ENCODE measurements at places on chromosomes 3 and 15. TPM values are rescaled to one million over a fixed set of nuclear protein-coding genes. Genes with fewer than 3 reads are reported as not detected.

DNA sequence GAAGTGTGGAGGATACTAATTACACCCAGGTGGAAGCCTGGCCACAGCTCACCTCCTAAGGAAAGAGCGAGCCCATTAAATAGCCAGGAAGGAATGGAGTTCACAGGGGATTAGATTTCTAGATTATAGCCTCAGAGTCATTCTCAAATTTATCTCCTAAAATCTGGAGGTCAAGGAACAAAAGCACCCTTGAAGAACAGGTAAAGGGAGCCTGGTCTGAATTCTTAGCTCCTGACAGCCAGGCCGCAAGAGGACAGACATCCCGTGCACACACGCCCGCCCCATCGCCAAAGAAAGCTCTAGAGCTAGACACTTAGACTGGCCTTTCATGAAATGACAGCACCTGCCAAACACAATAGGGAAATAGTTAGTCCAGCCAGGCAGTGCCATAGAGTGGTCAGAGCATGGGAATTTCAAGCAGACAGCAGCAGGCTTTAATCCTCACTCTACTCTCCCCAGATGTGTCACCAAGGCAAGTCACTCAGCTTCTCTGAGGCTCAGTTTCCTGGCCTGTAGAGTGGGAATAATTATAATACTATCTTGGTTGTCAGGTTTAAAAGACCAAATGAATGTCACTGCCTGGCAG is 59.2 kb downstream of the LIPC start:
- ATAC-seq: no peak

DNA sequence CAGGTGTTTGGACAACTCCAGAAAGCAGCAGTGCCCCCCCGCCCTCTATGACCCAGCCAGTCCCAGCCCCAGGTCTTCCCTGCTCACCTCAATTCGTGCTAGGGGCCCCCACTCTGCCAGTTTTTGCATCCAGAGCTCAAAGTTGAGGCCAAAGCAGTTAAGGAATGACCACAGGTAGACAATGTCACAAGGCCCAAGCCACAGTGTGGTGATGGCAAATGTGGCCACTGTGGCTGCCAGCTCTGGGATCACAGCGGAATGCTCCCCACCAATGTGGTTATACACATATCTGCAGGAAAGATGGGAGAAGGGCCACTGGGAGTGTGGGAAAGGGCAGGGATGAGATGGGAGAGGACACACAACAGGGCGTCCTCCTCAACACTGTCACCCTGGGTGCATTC is 8.2 kb downstream of the KLHL40 start:
- no peak for ATAC-seq

DNA sequence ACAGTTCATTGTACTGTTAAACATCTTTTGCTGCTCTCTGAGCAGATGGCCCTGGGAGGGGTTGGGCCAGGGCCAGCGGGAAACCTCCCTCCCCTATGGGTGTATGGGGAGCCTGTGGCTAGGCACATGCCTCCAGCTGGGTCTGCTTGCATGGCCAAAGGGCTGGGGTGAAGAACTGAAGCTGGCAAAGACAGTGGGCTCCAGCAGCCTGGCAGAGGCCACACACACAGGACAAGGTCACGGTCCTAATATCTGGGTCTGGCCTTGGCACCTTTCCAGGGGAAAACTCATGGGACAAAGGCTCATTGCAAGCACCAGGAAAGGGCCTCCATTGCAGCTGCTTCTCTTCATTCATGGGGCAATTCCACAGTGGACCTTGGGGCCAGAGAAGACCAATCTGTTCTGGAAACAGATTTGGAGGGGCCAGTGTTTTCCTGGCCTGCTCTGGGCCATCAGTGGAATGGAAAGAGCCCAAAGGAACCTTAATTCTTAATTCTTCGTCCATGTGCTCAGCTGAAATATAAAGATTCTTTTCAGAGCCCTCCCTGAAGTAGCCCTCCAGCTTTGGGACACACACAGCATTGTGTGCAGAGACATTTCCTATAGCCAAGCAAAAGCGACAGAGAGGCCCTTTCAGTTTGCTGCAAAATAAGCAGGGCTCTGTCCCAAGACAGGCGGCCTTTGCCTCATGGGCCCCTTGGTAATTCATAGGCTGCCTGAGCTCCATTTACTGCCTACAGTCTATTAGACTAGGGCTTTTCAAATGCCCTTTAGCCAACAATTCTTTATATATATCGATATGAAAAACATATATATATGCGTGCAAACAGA is 11.3 kb upstream of the LIMD1 start:
- ATAC-seq: peak; percentile 73

DNA sequence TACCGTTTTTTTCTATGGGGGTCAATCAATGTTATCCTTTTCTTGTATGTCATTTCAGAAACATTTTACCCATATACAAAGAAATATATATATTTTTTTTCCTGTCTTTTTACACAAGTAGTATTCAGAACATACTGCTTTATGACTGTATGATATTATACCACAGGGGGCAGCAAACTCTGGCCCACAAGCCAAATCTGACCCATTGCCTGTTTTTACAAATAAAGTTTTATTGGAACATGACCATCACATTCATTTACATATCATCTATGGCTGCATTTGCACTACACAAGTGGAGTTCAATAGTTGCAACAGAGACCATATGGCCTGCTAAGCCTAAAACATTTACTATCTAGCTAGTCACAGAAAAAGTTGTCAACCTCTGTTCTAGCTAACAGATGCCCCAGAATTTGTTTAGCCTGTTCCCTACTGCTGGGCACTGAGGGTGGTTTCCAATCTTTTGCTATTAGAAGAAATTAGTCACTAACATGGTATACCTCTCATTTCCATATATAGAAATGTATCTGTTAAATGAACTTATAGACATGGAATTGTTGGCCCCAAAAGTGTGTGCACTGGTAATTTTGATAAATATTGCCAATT is 57.7 kb downstream of the BFSP2 start:
- no peak for ATAC-seq

The GLT8D1 gene
- total RNA-seq: 43.2 TPM

DNA sequence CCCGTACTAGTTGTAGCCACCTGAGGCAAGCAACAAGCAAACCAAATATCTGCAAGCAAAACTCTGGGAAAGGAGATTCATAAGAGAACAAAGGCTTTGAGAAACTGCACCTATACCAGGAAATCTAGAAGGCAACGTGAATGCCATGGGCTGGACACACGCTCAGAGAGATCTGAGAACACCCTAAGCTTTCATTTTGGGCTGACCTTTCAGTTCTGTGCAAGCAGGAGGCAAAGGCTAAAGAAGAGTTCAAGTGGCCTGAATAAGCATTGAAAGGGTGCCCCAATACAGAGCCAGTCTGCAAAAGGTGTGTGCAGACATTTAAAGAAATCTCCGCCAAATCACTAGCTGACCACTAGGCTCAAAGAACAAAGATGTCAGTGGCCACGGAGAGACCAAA is 461.6 kb downstream of the PYDC2 start:
- ATAC-seq: no peak

DNA sequence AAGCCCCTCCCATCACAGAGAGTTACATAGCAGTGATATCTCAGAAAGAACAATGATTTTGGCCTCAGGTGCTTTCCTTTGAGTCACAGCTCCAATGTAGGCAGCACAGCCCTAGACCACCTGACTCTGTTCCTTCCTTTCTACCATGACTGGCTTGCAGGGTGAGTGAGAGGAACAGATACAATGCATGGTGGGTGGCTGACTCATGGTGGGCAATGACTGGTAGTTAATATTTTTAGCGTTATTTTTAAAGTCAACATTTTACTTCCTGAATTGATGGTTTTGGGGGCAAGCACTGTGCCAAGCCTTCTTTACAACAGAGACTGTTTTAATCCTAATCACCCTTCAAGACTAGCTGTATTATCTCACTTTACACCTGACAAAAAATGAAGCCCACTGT is 32.8 kb upstream of the ST3GAL6 start:
- no peak for ATAC-seq

DNA sequence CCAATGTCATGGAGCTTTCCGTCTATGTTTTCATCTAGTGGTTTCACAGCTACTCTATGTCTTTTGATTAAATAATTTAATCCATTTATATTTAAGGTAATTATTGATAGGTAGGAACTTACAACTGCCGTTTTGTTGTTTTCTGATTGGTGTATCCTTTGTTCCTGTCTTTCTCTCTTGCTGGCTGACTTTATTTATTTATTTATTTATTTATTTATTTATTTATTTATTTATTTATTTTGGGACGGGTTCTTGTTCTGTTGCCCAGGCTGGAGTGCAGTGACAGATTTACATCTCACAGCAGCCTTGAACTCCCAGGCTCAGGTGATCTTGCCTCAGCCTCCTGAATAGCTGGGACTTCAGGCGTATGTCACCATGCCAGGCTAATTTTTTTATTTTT is 299.2 kb upstream of the COL8A1 start:
- no peak for ATAC-seq

GRCh38 chr3:184180165-184180564 is 5.5 kb downstream of the AP2M1 start:
- ATAC-seq: no peak

DNA sequence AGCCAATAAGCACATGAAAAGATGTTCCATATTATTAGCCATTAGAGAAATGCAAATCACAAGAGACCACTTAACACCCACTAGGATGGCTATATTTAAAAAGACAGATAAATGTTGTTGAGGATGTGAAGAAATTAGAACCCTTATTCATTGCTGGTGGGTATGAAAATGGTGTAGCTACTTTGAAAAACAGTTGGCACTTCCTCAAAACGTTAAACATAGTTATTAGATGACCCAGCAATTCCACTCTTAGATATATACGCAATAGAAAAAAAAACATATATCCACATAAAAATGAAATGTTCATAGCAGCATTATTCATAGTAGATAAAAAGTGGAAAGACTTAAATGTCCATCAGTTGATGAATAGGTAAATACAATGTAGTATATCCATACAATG is 47.1 kb upstream of the TERB2 start:
- ATAC-seq: no peak

- peak; percentile 72 for ATAC-seq
Observed at GRCh38 chr3:177928172-177928873, 607.9 kb upstream of the KCNMB2 start.

DNA sequence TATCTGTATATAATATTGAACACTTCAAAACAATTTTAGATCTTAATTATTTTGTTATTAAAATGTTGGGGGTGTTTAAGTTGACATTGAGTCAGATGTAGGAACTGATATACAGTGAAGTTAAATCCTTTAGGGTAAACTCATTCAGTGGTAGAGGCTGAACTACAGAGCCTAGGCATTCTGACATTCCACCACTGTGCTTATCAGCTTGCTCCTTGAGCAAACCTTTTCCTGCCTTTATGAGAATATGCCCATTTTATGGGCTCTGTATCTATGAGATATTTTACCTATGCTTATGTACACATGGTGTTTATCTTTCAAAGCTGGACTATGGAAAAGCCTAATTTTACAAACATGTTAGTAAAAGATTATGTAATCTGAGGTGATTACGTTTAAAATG is 407.5 kb downstream of the ZBTB20 start:
- no peak for ATAC-seq

GRCh38 chr3:14564741-14565140 is 24.6 kb upstream of the GRIP2 start:
- ATAC-seq: no peak

GRCh38 chr3:44827196-44827595 is 34.5 kb upstream of the TMEM42 start:
- no peak for ATAC-seq

The SH2D7 gene
- total RNA-seq: not detected

The SNTN gene
- total RNA-seq: not detected

DNA sequence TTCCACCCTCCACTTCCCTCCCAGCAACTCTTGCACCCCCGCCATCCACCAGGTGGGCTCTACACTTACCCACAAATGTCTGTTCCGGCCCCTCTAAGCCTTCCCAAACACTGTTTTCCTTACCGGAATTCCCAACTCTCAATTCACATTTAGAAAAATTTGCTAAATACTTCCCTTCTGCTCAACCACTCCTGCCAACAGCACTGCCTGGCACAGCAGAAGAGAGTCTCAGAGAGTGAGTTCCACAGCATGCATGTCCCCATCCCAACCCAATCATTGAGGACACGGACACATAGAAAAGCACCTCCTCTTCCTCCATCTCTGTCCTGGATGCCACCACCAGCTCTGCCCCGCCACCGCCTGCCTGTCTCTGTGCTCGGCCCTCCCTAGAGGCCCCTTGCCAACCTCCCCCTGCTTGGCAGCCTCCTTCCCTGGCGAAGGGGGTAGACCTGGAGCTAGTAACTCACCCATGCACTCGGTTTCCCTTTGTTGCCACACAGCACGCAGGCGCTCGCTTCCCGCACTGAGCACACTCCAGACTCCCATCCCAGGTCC is 66.2 kb upstream of the SLC6A1 start:
- peak; percentile 19 for ATAC-seq

The GPR176 gene
- 1.6 TPM for total RNA-seq

DNA sequence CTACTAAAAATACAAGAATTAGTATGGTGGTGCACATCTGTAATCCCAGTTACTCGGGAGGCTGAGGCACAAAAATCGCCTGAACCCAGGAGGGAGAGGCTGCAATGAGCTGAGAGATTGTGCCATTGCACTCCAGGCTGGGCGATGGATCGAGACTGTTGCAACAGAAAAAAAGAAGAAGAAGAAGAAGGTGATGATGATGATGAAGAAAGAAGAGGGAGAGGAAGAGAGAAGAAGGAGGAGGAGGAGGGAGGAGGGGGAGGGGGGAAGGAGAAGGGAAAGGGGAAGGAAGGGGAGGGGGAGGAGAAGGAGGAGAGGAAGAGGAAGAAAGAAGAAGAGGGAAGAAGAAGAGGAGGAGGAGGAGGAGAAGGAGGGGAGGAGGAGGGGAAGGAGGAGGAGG is 33.2 kb upstream of the ZNF710 start:
- ATAC-seq: no peak

DNA sequence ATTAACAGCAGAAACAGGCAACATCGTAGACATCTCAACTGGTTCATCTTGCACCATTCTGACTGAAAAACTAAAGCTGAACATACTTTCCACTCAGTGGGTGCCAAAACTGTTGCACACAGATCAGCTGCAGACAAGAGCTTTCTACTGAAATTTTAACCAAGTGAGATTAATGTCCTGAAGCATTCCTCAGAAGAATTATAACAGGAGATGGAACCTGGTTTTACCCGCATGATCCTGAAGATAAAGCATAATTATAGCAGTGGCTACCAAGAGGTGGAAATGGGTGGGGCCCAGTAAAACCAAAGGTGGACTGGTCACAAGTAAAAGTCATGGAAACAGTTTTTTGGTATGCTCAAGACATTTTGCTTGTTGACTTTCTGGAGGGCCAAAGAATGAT is 858.8 kb downstream of the FHIT start:
- ATAC-seq: no peak

The FGF12 gene
- 14.9 TPM for total RNA-seq

GRCh38 chr3:71305231-71306206 is 278.0 kb downstream of the FOXP1 start:
- ATAC-seq: peak; percentile 64

GRCh38 chr3:44232407-44232806 is 9.3 kb upstream of the TOPAZ1 start:
- no peak for ATAC-seq

The CPNE9 gene
- total RNA-seq: not detected

- no peak for ATAC-seq
Observed at GRCh38 chr3:27971600-27971999, 249.5 kb upstream of the EOMES start.

- no peak for ATAC-seq
Observed at GRCh38 chr15:63114465-63114864, 7.2 kb upstream of the LACTB start.

The BTLA gene
- total RNA-seq: not detected

All from gastroesophageal sphincter (tissue), 4 donors.